ENCODE measurements at places on chromosomes 11 and 22.

DNA sequence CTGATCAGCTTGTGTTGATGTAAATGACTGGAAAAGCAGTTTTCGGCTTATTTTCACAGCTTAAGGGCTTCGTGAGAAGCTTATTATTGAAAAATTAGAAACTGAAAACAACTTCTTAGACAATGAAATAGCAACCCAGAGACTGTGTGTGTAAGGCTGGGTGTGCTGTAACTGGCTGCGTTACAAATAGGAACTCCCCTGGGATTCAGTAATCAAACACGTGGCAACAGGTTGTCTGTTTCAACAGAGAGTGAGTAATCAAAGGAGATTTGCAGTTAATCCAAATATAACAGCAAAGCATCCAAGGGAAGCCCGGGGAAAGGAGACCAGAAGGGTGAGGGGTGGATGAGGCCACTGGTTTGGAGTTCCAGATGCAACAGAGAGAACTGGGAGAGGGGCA lies 19.2 kb downstream of the NTM start:
- DNase-seq, result no peak

GRCh38 chr11:103844327-103845215 lies 191.9 kb upstream of the DDI1 start:
- DNase-seq, result no peak

- no peak for DNase-seq
These were observed 26.0 kb downstream of the SLC22A6 start for GRCh38 chr11:62958547-62959421.

DNA sequence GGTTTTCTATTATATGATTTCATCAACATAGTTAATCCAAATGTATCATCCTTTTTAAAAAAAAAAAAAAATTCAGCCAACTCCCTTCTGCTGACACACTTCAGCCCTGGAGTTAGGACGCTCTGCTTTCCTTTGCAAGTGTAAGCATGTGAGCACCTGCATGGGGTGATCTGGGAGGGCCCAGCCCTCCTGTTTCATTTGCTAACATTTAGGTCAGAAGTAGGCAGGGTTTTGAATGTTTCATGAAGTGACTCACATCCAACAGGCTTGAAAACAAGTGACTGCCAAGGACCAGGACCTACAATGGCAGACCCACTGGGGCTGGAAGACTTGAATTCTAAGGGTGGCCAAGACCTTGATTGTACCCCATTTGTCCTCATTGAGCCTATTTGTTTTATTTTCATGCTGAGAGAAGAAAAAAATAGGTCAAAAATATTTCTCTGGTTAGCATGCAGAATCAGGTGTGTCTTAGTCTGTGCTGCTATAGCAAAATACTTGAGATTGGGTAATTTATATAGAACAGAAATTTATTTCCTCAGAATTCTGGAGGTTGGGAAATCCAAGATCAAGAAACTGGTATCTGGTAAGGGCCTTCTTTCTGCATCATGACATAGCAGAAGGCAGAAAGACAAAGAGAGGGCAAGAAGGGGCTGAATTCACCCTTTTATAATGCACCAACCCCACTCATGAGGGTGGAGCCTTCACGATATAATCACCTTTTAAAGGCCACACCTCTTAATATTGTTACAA lies 137.6 kb downstream of the CD44 start:
- DNase-seq, result peak; percentile 40

- DNase-seq, result no peak
These were observed 1.9 kb downstream of the CAPN5 start for GRCh38 chr11:77068457-77069335.

DNA sequence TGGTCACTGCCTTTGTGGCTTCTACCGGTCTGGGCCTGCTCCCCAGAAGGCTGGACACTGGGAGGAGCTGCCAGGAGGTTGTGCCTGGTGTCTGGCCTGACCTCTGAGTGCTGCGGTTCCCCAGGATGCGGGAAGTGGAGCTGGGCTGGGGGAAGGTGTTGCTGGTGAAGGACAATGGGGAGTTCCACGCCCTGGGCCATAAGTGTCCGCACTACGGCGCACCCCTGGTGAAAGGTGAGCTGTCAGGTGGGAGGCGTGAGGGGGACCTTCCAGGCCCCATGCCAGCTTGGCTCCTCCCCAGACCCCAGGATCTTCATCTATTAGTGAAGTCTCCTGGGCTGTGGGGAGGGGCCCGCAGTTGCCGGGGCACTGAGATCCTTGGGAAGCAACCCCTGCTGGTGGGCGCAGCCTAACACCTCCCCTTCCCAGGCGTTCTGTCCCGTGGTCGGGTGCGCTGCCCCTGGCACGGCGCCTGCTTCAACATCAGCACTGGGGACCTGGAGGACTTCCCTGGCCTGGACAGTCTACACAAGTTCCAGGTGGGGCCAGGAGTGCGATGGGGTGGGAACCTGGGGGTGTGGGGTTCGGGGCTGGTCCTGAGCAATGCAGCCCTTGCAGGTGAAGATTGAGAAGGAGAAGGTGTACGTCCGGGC lies 6.7 kb downstream of the AIFM3 start:
- no peak for DNase-seq

DNA sequence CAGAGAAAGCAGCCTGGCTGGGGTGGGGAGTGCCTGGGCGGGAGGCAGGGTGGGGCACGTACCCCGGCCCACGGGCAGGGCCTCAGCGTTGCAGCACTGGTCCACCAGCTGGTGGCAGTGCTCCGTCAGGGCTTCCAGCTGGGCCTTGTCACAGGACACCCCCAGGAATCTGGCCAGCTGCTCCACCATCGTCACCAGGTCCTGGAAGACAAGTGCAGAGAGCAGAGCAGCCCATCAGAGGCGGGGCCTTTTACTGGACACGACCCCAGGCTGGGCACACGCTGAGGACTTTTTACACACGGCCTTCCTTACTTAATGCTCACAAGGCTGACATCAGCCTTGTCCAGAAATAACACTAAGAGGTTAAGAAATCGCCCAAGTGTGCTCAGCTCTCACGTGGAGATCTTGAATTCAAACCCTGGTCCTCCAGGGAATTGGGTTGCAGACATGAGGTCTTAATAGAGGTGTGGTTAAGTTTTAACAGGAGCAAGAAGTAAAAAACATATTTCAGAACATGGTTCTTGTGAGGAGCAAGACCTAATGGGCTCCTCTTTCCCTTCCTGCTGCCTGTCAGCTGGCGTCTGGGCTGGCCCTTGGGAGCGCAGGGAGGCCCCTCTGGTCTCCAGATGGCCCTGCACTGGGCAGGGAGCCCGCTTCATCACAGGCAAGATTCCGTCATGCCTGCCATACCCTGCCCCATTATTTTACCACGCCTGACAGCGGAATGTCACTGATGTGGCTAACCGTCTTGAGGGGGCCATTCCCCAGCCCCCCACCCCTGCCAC lies 17.1 kb upstream of the EFCAB6 start:
- peak; percentile 19 for DNase-seq

- peak; percentile 42 for DNase-seq
These were observed 5.7 kb downstream of the ZFTA start for GRCh38 chr11:63762654-63763495.

GRCh38 chr11:85595285-85595884 lies 31.8 kb downstream of the DLG2 start:
- no peak for DNase-seq

DNA sequence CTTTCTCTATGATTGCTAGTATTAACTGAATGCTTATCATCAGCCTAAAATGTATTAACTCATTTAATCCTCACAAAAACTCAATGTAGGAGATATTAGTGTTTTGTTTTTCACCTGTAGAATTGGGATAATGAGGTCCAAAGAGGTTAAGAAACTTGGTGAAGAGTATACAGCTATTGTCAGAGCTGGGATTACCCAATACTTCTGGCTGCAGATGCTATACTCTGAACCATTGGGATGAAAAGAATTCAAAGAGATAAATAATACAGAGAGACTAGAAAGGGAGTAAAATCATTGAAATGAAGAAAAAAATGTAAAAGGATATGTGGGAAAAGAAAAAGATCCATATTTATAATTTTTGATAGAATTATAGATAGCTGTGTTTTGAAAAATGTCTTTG lies 137.1 kb downstream of the TRPC6 start:
- no peak for DNase-seq

DNA sequence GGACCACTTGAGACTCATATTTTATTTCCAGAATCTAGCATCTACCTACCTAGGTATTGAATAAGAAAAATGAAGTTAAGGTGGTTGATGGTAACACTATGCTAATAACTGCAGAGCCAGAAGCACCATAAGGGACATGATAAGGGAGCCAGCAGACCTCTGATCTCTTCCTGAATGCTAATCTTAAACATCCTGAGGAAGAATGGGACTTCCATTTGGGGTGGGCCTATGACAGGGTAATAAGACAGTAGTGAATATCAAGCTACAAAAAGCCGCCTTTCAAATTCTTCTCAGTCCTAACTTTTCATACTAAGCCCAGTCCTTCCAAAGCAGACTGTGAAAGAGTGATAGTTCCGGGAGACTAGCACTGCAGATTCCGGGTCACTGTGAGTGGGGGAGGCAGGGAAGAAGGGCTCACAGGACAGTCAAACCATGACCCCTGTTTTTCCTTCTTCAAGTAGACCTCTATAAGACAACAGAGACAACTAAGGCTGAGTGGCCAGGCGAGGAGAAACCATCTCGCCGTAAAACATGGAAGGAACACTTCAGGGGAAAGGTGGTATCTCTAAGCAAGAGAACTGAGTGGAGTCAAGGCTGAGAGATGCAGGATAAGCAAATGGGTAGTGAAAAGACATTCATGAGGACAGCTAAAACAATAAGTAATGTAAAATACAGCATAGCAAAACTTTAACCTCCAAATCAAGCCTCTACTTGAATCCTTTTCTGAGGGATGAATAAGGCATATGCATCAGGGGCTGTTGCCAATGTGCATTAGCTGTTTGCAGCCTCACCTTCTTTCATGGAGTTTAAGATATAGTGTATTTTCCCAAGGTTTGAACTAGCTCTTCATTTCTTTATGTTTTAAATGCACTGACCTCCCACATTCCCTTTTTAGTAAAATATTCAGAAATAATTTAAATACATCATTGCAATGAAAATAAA lies 2.1 kb downstream of the HBB start:
- DNase-seq, result no peak

DNA sequence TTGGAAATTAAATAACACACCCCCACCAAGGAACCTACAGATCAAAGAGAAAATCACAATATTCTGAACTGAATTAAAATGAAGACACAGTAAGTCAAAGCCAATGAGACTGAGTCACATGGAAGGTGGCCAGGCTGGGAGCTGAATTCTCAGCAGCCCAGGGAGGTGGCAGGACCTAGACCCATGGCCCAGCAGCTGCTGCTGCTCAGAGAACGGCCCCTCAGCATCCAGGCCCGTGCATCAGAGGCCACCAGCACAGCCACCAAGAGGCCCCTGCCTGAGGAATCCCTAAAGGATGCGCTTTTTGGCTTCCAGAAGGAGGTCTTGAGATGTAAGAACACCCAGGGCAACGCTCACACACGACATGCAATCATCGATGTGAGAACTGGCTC lies 35.0 kb downstream of the TBX1 start:
- DNase-seq, result no peak

DNA sequence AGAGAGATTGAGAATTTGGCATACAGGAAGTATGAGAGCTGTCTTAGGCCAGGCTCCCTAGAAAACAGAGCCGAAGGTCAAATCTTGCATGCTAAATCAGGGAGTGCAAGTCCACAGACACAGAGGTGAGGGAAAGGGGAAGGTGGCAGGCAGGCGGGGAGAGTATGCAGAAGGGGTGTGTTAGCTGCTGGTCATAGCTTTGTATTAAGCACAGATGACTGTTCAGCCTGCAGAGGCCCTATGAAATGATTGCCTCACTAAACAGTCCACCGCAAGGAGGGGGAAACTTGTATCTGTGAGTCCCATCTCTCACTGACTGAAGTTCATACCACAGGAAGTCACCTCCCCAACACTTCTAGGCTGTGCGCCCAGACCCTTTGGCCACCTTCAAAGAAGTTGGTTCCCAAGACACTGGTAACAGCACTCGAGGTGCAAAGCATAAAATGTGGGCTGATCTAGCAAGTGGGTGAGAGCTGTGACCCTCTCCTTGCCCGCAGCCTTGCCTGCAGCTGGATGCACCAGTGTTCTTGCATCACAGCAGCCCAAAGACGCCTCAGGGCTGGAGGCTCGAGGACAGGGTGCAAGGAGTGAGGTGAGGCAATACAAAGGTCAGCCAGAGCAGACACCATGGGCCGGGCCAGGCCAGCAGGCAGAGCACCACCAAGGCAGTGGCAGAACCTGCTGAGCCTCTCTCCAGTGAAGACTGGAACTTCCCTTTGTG lies 115.3 kb upstream of the TBCEL start:
- no peak for DNase-seq

- no peak for DNase-seq
These were observed 97.5 kb downstream of the PARVA start for GRCh38 chr11:12474871-12475270.

- DNase-seq, result no peak
These were observed 174.7 kb upstream of the CADM1 start for GRCh38 chr11:115678942-115679341.

DNA sequence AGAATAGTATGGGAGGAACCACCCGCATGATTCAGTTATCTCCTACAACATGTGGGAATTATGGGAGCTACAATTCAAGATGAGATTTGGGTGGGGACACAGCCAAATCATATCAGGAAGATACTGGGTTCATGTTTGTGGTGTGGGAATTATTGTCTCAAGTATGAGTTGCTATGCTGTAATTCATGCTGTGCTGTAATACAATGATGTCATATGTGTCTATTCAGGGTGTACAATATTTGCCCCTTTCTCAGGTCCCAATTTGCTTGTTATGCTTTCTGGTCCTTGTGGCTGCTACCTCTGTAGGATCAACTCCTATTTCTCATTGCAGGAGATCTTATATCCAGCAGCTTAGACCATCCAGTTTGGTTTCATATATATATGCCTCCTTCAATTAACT lies 52.2 kb upstream of the ARHGAP20 start:
- DNase-seq, result no peak

- no peak for DNase-seq
These were observed 108.6 kb downstream of the LARGE1 start for GRCh38 chr22:33811686-33812085.

DNA sequence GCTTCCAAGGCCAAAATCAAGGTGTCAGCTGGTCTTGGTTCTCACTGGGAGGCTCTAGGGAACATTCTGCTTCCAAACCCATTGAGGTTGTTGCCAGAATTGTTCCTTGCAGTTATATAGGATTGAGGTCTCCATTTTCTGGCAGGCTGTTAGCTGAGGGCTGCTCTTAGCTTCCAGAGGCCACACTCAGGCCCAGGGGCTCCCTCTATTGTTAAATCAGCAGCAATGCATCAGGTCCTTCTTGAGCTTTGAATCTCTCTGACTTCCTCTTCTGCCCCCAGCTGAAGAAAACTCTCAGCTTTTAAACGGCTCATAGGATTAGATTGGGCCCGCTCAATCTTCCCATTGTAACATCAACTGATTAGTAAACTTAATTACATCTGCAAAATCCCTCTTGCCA lies 39.3 kb upstream of the BSX start:
- peak; percentile 5 for DNase-seq

GRCh38 chr11:1934335-1935155 lies 12.6 kb upstream of the MRPL23 start:
- DNase-seq, result no peak

DNA sequence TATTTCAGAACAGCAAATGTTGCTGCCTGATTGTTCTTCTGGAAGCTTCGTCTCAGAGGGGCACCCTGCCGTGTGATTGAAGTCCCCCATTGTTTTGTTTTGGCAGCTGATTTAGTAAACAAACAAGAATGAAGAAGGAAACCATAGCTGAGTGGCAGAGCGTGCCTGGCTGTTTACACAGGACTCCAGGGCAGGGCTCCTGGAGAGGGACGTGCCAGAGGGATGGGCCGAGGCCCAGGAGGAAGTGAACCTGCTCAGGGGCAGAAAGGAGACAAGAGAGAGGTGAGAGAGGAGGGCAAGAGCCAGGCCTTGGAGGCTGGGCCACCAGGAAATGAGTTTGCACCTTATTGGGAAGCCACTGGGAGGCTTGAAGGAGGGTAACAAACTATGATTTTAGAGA lies 85.5 kb upstream of the B3GAT1 start:
- no peak for DNase-seq

- DNase-seq, result no peak
These were observed at the start of gene SYNGR1 for GRCh38 chr22:39349967-39350726. Gene SYNGR1 (plus strand): TSS chr22:39349991. CDS start chr22:39350011, 20 bp downstream.

Data from substantia nigra (tissue), 51 donors.